Esophagus squamous epithelium (tissue), 5 donors: ENCODE measurements at places on chromosomes 6 and 20.

DNA sequence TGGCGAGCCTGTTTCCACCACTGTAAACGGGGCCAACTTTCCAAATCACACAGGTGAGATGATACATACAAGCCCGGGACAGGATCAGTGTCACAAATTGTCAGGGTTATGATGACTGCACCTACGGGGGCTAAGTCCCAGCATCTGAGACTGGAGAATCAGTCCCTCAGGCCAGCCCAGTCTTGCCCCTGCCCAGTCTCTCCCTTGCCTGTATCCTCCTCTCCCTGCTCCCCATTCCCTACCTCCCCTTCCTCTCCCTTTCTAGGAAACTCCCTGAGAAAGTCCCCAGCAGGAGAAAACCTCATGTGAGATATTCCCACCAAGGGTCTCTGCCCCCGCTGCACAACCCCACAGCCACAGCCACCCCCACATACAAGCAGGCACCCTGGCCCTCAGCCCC is 1.5 kb downstream of the FOXS1 start:
- no peak for DNase-seq

GRCh38 chr6:1606780-1607515 is 2.8 kb upstream of the FOXC1 start:
- DNase-seq, result no peak

- no peak for DNase-seq
These were observed 15.6 kb upstream of the UBE2J1 start for GRCh38 chr6:89368107-89368506.

DNA sequence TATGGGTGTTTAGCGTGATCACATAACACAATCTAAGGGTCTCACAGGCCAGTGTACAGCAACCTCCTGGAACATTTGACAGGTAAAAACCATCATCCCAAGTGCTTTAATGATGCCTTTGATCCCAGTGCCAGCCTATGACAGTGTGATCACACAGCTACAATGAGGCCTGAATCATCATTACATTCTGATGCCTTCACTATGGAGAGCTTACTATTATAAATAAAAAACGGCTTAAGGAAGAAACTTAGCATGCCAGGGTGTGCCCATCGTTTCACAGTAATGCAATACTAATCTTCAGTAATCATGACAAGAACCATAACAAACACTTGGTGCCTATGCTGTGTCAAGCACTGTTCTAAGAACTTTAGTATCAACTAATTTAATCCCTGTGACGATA is 11.4 kb downstream of the MAP7 start:
- DNase-seq, result no peak

- no peak for DNase-seq
These were observed 91.3 kb downstream of the LYRM2 start for GRCh38 chr6:89547281-89547680.

DNA sequence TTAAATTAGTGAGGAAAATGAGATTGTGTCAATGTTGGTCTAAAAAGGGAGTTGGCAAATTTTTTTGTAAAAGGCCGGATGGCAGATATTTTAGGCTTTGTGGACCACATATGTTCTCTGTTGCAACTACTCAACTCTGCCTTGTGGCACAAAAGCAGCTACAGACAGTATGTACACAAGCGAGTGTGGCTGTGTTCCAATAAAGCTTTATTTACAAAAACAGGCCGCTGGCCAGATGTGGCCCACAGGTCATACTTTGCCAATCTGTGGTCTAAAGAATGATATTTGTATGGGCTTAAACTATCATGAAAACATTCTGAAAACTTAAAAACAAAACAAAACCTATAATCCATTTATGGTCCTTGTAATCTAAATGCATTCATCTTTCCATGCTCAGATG is 228.3 kb downstream of the CLIC5 start:
- no peak for DNase-seq

DNA sequence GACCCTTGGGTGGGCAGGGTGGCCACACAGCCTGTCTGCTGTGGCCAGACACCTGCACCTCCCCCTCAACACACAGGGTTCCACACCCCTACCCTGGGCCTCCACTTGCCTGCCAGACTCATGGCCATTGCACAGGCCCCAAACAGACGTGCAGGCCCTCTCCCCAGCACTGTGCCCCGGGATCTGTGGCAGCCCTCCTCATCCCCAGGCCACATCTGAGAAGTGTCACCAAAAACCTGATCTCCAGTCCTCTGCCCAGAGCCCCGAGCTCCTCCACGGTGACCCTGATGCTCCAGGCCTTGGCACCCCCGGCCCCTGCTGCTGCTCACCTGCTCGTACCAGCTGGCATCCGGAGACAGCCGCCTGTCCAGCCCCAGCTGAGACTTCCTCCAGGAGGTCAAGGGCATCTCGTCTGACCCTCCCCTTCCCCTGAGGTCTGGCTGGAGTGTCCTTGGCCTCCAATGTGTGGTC is 160.1 kb downstream of the DLL1 start:
- no peak for DNase-seq

- DNase-seq, result no peak
These were observed 65.2 kb downstream of the PPP1R14C start for GRCh38 chr6:150207931-150208570.

- DNase-seq, result no peak
These were observed 3.1 kb downstream of the RAET1G start for GRCh38 chr6:149919834-149920225.

DNA sequence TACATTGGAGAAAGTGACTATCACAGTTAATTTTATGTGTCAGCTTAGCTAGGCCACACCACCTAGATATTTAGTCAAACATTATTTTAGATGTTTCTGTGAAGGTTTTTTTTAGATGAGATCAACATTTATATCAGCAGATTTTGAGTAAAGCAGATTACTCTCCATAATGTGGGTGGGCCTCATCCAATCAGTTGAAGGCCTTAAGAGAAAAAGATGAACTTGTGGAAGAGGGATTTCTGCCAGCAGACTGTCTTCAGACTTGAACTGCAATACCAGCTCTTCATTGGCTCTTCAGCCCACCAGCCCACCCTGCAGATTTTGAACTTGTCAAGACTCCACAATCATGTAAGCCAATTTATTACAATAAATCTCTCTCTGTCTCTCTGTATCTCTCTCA is 25.1 kb upstream of the FBXO30 start:
- DNase-seq, result no peak

DNA sequence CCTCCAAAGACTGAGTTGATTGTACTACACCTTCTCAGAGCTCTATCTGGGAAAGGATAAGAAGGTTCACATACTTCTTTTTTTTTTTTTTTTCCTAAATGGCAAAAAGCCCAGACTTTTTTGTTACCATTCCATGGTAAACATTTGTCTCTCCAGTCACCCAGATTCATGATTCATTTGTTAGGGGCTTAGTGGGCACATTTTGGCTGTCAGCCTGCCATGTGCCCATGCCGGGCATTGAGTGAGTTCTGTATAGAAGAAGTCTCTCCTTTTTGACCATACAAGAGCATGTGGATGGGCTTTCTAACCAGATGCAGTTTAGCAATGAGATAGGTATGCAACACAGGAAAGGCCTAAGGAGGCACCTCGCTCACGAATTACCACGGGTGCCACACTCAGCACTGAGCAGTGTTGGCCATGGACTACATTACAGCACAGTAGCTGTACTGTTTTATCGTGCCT is 447.5 kb upstream of the HSF2 start:
- no peak for DNase-seq

- no peak for DNase-seq
These were observed 77.7 kb downstream of the PHF3 start for GRCh38 chr6:63713332-63713731.

- DNase-seq, result no peak
These were observed 3.6 kb upstream of the HINT3 start for GRCh38 chr6:125952764-125953501.

- no peak for DNase-seq
These were observed 793 bp downstream of the GMPR start for GRCh38 chr6:16238963-16239797.

- no peak for DNase-seq
These were observed 202.1 kb upstream of the PRDM1 start for GRCh38 chr6:105884011-105884410.

DNA sequence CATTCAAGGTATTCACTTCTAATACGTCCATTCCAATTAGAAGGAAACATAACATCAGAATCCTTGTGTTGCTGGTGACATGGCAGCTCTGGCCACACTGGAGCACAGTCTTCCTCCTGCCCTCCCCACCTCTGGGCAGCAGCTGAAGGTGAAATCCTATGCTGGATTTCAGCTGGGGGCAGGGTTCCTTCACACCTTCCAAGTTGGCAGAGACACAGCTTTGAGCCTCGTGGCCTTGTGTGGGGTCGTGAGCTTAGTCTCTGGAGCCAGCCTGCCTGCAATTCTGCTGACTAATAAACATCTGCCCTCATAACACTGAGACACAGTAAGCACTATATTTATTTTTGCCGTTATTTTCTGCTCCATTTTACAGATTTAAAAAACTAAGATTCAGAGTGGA is 218.9 kb upstream of the RIN2 start:
- no peak for DNase-seq

DNA sequence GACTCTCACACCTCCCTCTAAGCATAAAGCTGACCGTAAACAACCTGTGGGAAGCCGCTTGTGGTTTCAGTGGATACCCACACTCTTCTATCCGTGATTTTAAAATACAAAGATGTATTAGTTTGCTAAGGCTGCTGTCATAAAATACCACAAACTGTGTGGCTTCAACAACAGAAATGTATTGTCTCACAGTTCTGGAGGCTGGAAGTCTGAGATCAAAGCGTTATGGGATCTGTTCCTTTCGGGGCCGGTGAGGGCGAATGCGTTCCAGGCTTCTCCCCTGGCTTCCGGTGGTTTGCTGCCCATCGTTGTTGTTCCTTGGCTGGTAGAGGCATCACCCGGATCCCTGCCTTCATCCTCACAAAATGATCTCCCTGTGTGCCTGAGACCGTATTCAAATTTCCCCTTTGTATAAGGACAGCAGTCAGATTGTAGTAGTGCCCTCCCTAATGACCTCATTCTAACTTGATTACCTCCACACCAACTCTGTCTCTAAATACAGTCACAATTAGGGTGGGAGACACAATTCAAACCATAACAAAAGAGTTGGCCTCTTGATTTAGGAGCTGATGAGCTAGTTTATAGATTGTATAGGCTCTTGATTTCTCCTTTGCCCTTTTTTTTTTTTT is 210.6 kb upstream of the SOX4 start:
- DNase-seq, result no peak

DNA sequence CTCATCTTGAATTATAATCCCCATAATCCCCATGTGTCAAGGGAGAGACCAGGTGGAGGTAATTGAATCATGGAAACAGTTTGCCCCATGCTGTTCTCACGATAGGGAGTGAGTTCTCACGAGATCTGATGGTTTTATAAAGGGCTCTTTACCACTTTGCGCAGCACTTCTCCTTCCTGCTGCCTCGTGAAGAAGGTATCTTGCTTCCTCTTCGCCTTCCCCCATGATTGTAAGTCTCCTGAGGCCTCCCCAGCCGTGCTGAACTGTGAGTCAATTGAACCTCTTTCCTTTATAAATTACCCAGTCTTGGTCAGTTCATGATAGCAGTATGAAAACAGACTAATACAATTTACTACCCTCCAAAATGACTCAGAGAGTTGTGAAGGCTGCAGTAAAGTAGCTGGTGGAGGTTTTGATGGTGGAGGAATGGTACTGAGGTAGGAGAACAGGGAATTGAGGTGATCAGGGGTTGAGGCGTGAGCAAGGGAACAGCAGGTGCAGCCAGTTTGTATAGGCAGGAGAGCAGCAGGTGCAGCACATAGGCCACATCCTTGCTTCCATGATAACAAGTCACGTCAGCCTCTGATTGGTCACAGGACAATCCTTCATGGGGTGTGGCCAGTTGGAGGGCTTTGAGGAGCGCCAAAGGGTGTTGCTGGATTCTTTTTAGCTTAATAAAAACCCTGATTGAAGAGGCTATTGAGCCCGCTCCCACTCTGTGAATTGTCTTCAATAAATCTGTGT is 150.0 kb downstream of the CDC5L start:
- DNase-seq, result no peak

- DNase-seq, result no peak
These were observed 28.9 kb downstream of the FUCA2 start for GRCh38 chr6:143482593-143482992.

DNA sequence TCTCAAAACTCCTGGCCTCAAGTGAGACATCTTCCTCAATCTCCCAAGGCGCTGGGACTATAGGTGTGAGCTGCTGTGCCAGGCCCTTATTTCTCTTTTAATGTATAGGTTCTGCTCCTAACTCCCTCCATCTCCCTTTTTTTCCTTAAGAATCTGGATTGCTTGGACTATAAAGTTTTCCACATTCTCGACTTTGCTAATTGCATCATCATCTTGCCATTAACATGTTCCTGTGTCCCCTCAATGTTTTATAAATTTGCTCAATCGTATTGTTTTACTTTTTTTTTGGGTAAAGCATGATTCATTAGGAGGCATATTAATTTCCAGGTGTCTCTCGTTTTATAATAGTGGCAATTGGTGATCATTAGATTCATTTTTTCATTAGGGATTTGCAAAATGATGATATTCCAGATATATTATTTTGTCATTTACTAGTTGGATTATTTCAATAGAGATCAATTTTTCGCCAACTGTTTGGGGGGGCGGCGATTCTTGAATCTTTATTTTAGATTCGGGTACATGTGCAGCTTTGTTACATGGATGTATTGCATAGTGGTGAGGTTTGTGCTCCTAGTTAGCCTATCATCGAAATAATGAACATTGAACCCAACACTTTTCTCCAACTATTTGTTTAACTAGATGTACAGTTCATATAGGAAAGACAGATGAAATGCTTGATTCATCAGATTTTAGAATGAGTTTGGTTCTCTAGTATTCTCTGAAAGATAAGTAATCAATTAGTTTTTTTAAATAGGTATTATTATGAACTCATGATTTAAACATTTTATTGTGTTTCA is 68.7 kb downstream of the CBFA2T2 start:
- DNase-seq, result no peak

DNA sequence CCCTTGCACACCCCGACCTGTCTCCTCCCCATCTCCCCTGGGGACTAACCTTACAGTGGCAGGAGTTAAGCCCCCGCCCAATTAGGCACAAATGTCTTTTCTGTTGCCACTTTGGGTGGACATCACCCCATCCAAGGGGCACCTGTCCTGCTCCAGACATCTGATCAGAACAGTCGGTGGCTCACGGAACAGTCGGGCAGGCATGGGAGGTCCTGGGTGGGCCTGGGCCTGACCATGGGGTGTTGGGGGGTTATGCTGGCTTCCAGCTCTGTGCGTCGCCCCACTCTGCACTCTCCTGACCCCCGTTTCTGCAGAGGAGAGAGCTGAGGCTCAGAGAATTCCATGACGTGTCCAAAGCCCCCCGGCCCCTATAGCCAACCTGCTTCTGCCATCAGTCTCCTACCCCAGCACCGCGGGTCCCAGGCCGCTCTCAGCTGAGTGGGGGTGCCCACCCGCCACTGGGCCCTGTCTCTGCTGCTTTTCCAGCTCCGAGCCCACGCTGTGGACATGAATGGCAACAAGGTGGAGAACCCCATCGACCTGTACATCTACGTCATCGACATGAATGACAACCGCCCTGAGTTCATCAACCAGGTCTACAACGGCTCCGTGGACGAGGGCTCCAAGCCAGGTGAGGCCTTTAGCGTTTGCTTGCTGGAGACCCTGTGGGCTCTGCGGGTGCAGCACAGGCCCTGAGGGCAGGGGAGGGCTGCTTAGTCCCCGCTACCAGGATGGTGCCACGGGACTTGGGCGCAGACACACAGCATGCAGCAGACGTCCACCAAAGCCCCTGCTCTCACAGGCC is 213.2 kb downstream of the TAF4 start:
- no peak for DNase-seq
